ENCODE measurements at places on chromosomes 6 and 20.

- peak; percentile 5 for DNase-seq
Measured at GRCh38 chr20:9912858-9913434, 74.1 kb upstream of the PAK5 start.

DNA sequence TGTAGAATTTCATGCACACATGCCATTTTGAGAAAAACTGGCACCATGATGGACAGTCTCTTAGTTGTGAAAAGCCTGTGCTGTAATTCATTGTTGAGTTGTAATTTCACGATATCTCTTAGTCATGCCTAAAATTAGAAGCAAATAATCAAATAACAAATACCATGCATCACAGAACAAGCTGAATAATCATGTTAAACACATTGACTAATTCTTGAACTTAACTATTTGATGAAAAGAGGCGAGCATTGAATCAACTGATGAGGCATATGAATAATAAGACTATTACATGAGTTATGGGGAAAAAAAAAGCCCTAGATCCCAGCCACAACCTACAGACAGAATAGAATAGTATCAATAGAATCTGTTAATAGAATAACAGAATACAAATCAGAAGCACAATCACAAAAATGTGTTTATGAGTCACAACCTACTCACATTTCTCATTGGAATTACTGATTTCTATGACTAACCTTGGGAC lies 14.2 kb upstream of the RNF217 start:
- no peak for DNase-seq

DNA sequence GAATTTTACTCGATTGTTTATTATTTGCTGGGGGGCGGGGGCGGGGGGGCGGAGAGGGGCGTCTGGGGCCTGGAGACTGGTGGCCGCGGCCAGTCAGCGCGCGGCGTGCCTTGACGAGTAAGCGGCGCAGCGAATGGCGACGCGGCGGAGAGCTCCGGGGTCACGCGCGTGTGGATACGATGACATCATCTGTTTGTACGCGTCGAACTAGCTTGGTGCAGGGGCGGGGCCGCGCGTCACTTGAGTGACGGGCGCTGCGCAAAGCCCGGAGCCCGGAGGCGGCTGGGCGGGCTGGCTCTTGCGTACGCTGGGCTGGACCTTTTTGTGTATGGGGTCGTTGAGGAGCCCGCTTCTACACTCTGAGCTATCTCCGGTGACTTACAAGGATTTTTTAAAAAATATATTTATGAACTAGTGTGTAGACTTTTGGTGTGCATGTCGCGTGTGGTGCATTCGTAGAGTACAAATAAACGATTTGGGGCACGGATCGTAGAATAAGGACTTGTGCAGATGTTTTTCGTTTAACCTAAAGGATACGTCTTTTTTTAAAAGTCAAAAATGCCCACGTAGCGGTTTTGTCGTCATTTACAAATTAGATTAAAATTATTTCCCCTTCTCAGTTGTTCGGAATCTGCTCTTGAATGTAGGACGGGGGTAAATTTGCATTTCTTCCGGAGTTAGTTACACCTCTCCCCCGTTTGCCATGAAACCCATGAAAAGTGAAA lies 2.2 kb upstream of the FOXO3 start:
- DNase-seq: peak; percentile 91

DNA sequence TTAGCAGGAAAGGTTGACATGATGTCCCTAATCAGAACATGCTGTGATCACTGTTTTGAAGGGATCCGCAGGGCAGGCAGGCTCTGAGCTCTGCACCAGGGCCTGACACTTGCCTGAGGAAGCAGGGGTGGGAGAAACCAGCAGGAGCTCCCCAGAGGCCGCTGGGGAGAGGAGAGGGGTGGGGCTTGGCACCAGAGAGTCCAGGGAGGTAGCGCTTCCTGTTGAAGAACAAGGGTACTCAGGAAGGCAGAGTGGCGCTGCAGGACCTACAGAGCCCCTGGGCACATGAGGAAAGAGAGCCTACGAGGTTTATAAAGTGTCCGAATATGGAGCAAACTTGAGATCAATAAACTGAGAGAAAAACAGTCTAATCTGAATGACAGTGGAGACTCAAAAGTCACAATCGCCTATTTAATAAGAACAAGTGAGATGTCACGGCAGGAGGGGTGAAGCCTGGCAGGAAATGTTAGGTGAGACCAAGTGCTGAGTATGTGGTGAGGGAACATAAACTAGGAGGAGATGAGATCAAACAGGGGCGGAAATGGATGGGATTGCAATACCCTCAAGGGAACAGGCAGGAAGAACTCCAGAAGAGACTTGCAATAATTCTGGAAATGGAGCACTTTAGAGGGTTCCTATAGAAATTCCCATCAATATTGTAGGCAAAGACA lies 5.8 kb upstream of the TBXT start:
- DNase-seq: no peak

DNA sequence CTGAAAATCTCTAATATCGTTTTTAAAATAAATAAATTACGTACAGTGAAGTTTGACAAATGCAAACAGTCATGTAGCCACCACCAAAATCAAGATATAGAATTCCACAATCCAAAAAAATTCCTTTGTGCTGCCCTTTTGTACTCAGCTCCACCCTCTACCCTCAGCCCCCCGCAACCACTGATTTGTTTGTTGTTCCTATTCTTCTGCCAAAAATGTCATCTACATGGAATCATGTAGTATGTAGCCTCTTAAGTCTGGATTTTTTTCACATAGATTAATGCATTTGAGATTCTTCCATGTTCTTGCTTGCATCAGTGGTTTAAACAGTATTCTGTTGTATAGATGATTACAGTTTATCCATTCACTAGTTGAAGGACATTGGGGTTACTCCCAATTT lies 8.5 kb upstream of the REPS1 start:
- no peak for DNase-seq

- DNase-seq: no peak
Measured at GRCh38 chr20:8020314-8021079, 936 bp upstream of the TMX4 start.

- DNase-seq: peak; percentile 59
Measured at GRCh38 chr20:50192364-50193198, 2.0 kb downstream of the CEBPB start.

- no peak for DNase-seq
Measured at GRCh38 chr6:1208876-1209275, 103.0 kb upstream of the FOXQ1 start.

GRCh38 chr6:168049277-168049676 lies 29.7 kb downstream of the FRMD1 start:
- DNase-seq: no peak

DNA sequence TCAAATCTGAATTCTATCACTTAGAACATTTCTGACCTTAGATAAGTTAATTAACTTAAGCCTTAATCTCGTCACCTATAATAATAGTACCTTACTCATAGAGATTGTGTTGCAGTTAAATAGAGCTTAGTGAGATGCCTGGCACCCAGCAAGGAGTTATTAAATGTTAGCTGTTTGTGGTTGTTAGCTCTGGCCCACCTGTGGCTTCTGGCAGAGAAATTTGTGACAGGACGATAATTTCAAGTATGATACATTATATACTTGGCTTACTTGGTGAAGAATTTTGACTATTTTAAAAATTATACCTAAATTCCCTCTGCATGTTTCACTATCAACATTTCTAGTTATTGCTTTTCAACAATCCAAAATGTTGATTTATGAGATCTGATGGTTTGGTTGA lies 102.9 kb upstream of the CEP162 start:
- no peak for DNase-seq

DNA sequence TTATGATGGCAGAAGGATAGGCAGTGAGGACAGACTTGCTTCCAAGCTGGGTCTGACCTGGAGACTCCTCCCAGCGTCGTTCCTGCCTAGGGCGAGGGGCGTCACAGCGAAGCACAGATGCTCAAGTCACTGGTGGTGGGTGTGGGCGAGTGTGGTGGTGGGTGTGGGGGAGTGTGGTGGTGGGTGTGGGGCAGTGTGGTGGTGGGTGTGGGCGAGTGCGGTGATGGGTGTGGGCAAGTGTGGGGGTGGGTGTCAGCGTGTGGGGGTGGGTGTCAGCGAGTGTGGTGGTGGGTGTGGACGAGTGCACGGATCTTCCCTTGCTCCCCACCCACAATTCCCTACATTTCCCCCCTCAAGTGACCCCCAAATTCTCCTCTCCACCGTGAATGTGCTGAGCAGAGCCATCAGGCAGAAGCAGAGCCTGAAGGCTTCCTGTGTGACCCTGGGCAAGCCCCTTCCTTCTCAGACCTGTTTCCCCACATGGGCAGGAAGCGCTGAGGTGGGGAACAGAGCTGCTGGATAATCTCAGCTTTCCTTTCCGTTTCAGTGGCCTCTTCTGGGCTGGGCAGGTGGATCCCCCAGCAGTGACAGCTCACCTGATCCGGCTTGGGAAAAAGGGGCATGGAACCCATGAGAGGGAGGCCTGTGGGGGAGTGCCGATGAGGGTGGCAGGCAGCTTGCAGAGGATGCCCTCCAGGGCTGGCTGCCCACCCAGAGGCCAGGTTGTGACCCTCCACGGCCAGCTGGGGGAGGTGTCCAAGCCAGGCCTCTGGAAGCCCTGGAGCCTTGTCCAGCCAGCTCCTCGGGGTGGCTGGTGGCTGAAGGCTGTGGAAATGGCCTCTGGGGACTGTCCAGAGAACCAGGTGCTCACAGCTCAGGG lies 42.9 kb downstream of the RSPO4 start:
- DNase-seq: no peak

- no peak for DNase-seq
Measured at GRCh38 chr6:46526607-46527006, 35.4 kb upstream of the RCAN2 start.

DNA sequence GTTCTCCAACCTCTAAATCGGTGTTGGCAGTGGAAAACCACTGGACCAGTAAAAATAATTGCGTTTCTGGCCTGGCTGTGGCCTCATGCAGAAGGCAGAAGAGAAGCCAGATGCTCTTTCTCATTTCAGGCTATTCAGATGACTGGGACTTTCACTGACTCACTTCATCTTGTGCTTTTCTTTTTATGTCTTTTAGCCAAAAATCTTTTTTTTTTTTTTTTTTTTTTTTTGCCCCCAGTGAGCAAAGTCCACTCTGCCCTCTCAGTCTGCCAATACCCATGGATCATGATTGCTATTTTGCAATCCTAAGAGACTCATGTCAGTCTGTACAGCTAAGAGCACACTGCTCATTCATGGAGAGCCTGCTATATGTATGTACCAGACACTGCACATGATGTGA lies 962.5 kb downstream of the KIF16B start:
- DNase-seq: no peak

DNA sequence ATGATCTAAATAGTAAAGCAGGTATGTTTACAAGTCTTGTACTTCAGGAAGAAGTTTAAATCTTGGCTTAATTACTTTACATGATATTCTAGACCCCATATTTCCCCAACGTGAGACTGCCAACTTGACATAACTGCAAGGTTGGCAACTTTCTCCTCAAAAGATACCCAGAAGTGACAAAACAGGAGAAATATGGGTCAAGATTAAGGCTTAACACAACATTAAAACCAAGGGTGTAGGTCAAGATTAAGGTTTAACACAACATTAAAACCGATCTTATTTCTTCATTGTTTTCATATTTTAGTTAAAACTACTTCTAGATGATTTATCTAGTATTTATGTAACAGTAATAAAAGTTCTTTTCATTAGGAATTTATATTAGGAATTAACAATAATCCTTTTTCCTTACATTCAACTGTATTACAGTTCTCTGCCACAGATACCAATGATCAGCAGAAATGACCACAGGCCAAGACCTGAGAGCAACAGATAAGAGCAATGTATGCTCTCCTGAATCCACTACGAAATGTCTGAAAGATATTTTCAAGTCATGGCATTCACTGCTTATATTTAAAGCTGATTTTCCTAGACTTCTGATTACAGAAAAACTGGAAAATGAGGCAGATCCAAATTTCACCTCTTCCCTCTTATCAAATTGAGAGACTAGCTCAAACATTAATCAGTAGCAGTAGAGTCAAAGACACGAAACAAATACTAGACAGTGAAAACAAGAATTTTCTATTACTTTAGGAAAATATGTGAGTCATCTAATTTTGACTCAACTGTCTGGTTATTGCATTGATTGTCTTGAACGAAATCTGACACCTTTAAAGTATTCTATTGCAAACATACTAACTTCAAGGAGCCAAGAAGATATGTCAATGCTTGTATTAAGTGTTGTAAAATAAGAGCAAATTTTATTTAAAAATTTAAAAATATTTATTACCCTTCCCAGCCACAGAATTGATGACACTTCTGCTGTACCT lies 72.3 kb downstream of the RNGTT start:
- DNase-seq: no peak

- DNase-seq: no peak
Measured at GRCh38 chr6:126176282-126176681, 163.6 kb upstream of the CENPW start.

- DNase-seq: no peak
Measured at GRCh38 chr20:52193133-52193532, 1.6 kb upstream of the ZFP64 start.

DNA sequence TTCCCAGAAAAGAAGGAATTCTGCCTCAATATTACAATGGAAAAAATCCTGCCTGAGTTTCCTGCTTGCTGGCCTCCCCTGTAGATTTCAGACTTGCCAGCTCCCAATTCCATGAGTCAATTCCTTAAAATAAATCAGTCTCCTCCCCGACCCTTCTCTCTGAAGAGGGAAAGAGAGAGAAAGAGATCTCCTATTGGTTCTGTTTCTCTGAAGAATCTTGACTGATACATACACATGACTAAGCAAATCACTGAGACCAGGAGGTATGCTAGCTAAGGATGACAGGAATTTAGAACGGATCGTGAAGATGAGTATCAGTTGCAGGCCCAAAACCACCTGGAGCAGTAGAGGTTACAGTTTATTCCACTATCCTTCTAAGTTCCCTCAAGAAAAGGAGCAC lies 11.3 kb upstream of the RBM24 start:
- no peak for DNase-seq

DNA sequence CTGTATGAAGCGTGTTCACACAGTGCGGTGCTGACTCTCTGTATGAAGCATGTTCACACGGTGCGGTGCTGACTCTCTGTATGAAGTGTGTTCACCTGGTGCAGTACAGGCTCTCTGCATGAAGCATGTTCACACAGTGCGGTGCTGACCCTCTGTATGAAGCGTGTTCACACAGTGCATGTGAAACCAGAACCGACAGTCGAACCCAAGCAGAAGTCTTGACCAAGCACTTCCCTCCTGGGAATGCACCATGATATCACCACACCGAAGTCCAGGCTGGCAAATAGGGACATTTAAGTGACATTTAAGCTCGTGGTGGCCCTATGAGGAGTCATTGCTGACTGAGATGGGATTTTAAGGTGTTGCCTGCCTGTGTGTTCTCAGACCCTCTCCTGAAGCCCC lies 11.3 kb upstream of the SERPINB1 start:
- DNase-seq: no peak

DNA sequence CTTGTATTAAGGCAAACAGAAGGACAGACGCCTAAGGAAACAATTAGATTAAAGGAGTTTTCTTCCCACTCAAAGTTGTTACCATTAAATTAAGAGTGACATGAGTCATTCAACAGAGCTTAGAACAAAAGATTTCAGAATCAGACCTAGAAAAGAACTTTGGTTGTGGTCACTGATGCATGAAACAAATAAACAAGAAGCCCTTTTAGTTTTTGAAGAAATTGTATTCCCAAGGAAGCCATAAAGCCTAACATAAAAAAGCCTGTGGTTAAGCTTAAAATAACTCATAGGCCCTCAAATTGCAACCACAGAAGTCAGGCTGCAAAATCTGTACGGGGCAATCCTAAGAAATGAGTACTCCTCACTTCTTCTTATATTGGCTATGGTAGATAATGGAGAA lies 17.9 kb upstream of the TRIM26 start:
- no peak for DNase-seq

- no peak for DNase-seq
Measured at GRCh38 chr20:10573273-10573950, 100.4 kb downstream of the JAG1 start.

GRCh38 chr20:45441746-45442145 lies 25.8 kb downstream of the PIGT start:
- DNase-seq: no peak

- no peak for DNase-seq
Measured at GRCh38 chr6:37230104-37230503, 27.5 kb upstream of the TBC1D22B start.

All from stimulated activated CD4-positive, alpha-beta T cell treated with anti-CD3 and anti-CD28 coated beads, Interleukin-1b, Interleukin-23, amount 100 ng/mL, for 24 hours (primary cell).